Activated CD8-positive, alpha-beta T cell treated with anti-CD3 and anti-CD28 coated beads for 36 hours (primary cell): ENCODE measurements at places on chromosomes 6 and 20.
A peak's percentile ranks its signal among the peaks of the same experiment; 100 is the strongest.

GRCh38 chr6:21357262-21357661 is 236.3 kb upstream of the SOX4 start:
- no peak overlapping the region for H3K4me3 ChIP-seq
- H3K4me1 ChIP-seq = no peaks in the 10 kb centered on the region
- no peaks in the 10 kb centered on the region for H3K27me3 ChIP-seq
- no peak for DNase-seq
- no peak overlapping the region for H3K27ac ChIP-seq
- no peaks in the 10 kb centered on the region for H3K36me3 ChIP-seq

DNA sequence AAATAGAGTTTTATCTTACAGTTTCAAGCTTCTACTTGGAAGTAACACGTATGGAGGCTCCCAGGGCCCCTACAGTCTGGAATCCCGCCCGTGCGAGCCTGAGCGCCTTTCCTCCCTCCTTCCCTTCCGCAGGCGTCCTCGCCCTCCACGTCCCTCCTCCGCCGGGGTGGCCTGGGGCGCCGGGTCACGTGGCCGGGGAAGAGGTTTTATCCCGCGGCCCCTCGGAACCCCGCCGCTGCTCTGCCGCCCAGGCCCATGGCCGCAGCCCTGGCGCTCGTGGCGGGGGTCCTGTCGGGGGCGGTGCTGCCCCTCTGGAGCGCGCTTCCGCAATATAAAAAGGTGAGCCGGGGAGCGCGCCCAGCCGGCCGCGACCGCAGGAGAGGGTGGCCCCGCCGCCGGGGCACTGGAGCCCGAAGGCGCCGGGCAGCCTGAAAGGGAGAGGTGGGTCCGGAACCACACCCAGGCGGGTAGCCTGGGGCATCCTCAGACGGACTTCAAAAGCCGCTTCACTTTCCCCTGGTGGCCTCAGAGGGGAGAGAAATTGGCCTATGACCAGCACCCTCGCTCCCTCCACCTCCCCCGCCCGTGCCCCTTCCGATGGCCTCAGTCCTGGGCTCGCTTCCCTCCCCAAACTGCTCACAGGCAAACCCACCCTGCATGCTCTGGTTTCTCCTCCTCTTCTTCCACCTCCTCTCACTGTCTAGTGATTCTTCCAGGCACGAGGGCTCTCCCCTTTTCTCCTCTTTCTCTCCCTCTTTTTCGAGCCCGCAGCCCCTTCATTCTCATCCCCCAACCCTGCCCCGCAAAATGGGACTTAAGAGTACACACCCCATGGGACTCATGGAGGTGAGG is at the start of gene CLPSL2:
Gene CLPSL2, plus strand, starts transcription at position 235 of the 852 bp plus-strand sequence. Its CDS starts 21 bp downstream, at position 256.
- H3K4me1 ChIP-seq = no peaks in the 10 kb centered on the region
- H3K27me3 ChIP-seq = peaks cover 27% of the 10 kb centered on the region
- peak within 1 kb of the TSS; percentile 26 for H3K4me3 ChIP-seq
- no peaks in the 10 kb centered on the region for H3K36me3 ChIP-seq
- DNase-seq = peak; percentile 14

DNA sequence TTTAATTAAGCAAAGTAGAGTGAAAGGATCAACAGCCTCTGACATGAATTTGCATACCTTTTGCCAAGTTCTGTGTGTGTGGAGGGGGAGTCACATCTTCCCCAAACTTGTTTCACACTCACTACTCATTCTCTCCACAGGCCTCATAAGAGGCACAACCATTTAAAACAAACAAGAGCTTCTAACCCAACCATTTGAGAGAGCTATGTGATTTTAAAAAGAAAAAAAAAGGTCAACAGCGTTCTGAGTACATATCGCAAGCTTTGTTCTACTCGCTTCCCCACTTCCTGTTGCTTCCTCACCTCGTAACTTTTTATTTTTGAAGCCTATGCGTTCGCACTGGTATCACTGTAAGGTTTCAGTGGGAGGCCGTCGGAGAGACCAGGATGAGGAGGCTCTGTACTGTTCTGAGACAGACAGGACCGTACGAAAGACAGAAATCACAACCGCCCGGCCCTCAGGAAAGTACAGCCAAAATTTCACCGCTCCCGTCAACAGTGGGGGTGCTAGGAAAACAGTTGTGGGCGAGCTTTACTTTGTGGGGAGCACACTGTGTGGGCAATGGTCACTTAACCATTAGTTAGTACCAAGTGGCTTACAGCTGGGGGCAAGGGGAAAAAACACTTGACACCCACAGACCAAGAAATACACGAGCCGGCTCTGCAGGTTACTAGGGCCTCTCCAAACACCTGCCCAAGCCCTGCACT is 61.3 kb downstream of the TRERF1 start:
- H3K27me3 ChIP-seq = no peaks in the 10 kb centered on the region
- H3K4me1 ChIP-seq = peaks cover 95% of the 10 kb centered on the region
- peak; percentile 83 for DNase-seq
- H3K4me3 ChIP-seq = peak overlapping the region; percentile 73
- peak overlapping the region; percentile 96 for H3K27ac ChIP-seq

GRCh38 chr6:79296211-79296610 is 61.7 kb upstream of the HMGN3 start:
- no peak overlapping the region for H3K4me3 ChIP-seq
- no peaks in the 10 kb centered on the region for H3K36me3 ChIP-seq
- no peaks in the 10 kb centered on the region for H3K27me3 ChIP-seq
- no peaks in the 10 kb centered on the region for H3K4me1 ChIP-seq

DNA sequence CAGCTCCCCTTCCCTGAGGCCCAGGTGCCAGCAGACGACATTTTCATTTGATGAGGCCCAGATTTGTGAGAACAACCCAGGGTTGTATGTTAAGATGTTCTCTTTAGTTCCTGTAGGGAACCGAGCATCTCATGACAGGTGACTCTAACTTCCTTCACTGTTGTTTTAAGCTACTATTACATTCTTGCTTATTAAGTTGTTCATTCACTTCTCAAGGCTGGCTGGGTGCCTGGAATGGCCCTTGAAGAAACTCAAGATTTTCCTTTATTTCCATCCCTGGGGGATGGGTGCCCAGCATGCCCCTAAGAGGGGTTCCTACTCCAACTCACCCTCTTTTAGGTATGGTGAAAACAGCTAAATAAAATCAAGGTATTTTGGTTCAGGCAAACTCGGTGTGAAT is 111.5 kb upstream of the SYNDIG1 start:
- H3K4me1 ChIP-seq = no peaks in the 10 kb centered on the region
- H3K36me3 ChIP-seq = peaks cover 2% of the 10 kb centered on the region

GRCh38 chr20:5216663-5217062 is 89.9 kb downstream of the CDS2 start:
- no peaks in the 10 kb centered on the region for H3K27me3 ChIP-seq
- no peaks in the 10 kb centered on the region for H3K36me3 ChIP-seq
- no peak overlapping the region for H3K4me3 ChIP-seq
- H3K4me1 ChIP-seq = no peaks in the 10 kb centered on the region
- DNase-seq = no peak

- no peak overlapping the region for H3K4me3 ChIP-seq
- no peak for DNase-seq
- no peaks in the 10 kb centered on the region for H3K4me1 ChIP-seq
- no peaks in the 10 kb centered on the region for H3K36me3 ChIP-seq
- no peak overlapping the region for H3K27ac ChIP-seq
Observed at GRCh38 chr6:75334266-75335040, 49.9 kb upstream of the TMEM30A start.

GRCh38 chr6:34235307-34236130 is 1.2 kb upstream of the HMGA1 start:
- H3K36me3 ChIP-seq = peaks cover 22% of the 10 kb centered on the region
- DNase-seq = peak; percentile 77
- peak overlapping the region; percentile 94 for H3K27ac ChIP-seq
- peaks cover 20% of the 10 kb centered on the region for H3K4me1 ChIP-seq
- no peaks in the 10 kb centered on the region for H3K27me3 ChIP-seq

GRCh38 chr6:156662025-156662445 is 115.1 kb upstream of the ARID1B start:
- peaks cover 7% of the 10 kb centered on the region for H3K4me1 ChIP-seq
- H3K4me3 ChIP-seq = no peak overlapping the region
- no peaks in the 10 kb centered on the region for H3K36me3 ChIP-seq
- no peak overlapping the region for H3K27ac ChIP-seq
- peaks cover 4% of the 10 kb centered on the region for H3K27me3 ChIP-seq

DNA sequence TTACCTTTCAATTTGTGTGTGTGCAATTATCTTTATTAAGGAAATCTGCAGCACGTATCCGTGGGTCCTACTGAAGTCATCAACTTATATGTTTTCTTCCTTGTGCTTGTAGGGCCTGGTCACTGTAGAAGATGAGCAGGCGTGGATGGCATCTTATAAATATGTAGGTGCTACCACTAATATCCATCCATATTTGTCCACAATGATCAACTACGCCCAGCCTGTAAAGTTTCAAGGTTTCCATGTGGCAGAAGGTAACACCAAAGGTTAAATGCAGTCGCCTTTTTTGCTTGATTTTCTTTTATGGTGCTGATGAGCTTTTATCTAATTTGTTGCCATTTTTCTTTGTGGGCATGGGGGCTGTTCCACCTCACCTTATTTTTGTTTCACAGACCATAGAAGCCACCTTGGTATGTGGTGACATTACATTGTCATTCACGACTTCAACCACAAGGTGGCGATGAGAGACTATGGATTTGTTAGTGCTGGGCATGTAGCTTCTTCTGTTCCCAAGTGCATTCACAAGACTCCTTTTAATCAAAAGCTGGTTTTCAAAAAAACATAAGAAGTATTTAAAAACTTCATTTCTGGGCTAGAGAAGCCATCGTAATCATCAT is 106.5 kb upstream of the LAMP5 start:
- peak; percentile 73 for DNase-seq
- no peaks in the 10 kb centered on the region for H3K36me3 ChIP-seq
- H3K4me1 ChIP-seq = no peaks in the 10 kb centered on the region

DNA sequence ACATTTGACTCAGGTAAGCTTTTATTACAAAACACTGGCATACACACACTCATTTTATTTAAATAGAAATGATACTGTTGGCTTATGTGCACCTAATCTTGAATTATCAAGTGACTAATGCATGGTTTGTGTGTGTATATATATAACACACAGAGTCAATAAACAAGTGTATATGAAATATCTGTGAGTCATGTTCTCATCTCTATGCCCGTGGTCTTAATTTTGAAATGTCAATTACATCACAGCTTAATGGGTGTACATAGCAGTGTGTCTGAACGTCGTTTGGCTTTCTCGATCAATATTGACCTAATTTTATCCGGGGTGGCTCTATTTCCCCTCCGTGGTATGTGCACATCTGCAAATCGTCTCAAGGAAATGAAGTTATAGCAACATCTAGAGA is 104.0 kb upstream of the ZFP64 start:
- no peaks in the 10 kb centered on the region for H3K36me3 ChIP-seq
- H3K27me3 ChIP-seq = no peaks in the 10 kb centered on the region
- no peaks in the 10 kb centered on the region for H3K4me1 ChIP-seq
- DNase-seq = no peak

- no peak overlapping the region for H3K4me3 ChIP-seq
- H3K27ac ChIP-seq = peak overlapping the region; percentile 55
- H3K36me3 ChIP-seq = peaks cover 8% of the 10 kb centered on the region
- no peaks in the 10 kb centered on the region for H3K27me3 ChIP-seq
- peaks cover 73% of the 10 kb centered on the region for H3K4me1 ChIP-seq
Observed at GRCh38 chr6:159067334-159067733, 22.5 kb upstream of the TAGAP start.

DNA sequence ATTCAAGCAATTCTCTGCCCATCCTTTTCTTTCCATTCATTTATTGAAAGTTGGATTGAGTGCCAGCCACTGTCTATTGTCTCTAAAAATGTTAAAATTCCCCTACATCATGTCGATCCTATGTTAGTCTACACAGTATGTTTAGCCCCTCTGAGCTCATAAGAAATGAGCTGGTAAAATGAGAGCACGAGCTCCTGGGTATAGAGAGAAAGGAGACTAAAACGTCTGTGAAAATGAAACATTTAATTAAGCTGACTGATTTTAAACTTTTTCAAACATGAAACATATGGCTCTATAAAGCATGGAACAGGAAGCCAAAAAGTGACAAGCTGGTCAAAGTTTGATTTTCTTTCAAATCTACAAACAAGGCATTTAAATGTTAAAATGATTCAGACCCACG is 104.0 kb upstream of the ASF1A start:
- H3K27ac ChIP-seq = no peak overlapping the region
- no peaks in the 10 kb centered on the region for H3K27me3 ChIP-seq
- H3K36me3 ChIP-seq = peaks cover 16% of the 10 kb centered on the region
- H3K4me1 ChIP-seq = peaks cover 37% of the 10 kb centered on the region

GRCh38 chr6:106823058-106823457 is 151.5 kb downstream of the CD24 start:
- no peak for DNase-seq
- no peak overlapping the region for H3K27ac ChIP-seq
- H3K27me3 ChIP-seq = peaks cover 5% of the 10 kb centered on the region
- H3K4me3 ChIP-seq = no peak overlapping the region
- no peaks in the 10 kb centered on the region for H3K36me3 ChIP-seq

GRCh38 chr20:50219600-50219999 is 29.0 kb downstream of the CEBPB start:
- H3K27ac ChIP-seq = no peak overlapping the region
- H3K4me1 ChIP-seq = peaks cover 2% of the 10 kb centered on the region
- no peak overlapping the region for H3K4me3 ChIP-seq
- H3K27me3 ChIP-seq = peaks cover 6% of the 10 kb centered on the region
- H3K36me3 ChIP-seq = no peaks in the 10 kb centered on the region

DNA sequence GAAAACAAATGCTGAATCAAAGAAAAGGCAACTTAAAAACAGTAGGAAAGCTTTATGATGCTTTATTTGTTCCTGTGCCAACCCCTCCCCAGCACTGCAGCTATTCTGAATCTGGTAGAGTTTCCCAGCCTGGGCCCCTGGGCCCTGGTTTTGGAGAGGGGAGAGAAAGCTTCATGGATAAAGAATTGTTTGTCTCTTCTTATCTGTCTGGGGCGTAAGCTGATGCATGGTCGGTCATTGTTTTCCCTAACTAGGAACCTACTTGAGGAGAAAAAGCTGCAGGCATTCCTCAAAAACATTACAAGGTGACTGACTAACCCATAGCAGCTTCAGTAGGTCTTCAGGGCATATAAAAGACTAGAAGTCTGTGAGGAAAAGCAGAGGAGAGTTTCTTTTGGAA is 758.1 kb upstream of the EPHA7 start:
- H3K4me1 ChIP-seq = no peaks in the 10 kb centered on the region
- H3K4me3 ChIP-seq = no peak overlapping the region
- DNase-seq = no peak
- no peaks in the 10 kb centered on the region for H3K27me3 ChIP-seq
- H3K36me3 ChIP-seq = no peaks in the 10 kb centered on the region

GRCh38 chr6:13474360-13474759 is 13.0 kb downstream of the GFOD1 start:
- peaks cover 29% of the 10 kb centered on the region for H3K36me3 ChIP-seq
- no peaks in the 10 kb centered on the region for H3K27me3 ChIP-seq
- H3K4me1 ChIP-seq = peaks cover 21% of the 10 kb centered on the region
- H3K4me3 ChIP-seq = no peak overlapping the region

DNA sequence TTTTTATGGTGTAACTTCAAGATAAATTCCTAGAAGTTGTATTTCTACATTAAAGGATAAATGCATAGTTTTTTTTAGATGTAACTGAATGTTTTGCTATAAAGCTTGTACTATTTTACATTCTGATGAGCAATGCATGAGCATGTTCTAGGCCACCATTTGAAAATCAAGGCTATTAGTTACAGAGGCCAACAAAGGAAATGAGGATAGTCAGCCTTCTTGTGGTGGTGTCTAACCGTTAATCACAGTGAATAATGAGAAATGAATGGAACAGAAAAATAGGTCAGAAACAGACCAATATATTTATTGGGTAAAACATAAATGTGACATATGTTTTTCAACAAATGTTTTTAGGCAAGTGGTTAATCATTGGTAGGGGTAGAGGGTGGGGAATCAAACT is 37.6 kb upstream of the L3MBTL3 start:
- no peaks in the 10 kb centered on the region for H3K4me1 ChIP-seq
- H3K27ac ChIP-seq = no peak overlapping the region
- H3K4me3 ChIP-seq = no peak overlapping the region
- H3K36me3 ChIP-seq = peaks cover 6% of the 10 kb centered on the region

- no peak overlapping the region for H3K27ac ChIP-seq
- H3K4me3 ChIP-seq = no peak overlapping the region
- H3K27me3 ChIP-seq = no peaks in the 10 kb centered on the region
- H3K36me3 ChIP-seq = no peaks in the 10 kb centered on the region
- H3K4me1 ChIP-seq = peaks cover 7% of the 10 kb centered on the region
- DNase-seq = no peak
Observed at GRCh38 chr6:128139519-128139918, 238.7 kb upstream of the THEMIS start.
